ENCODE measurements at places on chromosomes 5 and 9.

DNA sequence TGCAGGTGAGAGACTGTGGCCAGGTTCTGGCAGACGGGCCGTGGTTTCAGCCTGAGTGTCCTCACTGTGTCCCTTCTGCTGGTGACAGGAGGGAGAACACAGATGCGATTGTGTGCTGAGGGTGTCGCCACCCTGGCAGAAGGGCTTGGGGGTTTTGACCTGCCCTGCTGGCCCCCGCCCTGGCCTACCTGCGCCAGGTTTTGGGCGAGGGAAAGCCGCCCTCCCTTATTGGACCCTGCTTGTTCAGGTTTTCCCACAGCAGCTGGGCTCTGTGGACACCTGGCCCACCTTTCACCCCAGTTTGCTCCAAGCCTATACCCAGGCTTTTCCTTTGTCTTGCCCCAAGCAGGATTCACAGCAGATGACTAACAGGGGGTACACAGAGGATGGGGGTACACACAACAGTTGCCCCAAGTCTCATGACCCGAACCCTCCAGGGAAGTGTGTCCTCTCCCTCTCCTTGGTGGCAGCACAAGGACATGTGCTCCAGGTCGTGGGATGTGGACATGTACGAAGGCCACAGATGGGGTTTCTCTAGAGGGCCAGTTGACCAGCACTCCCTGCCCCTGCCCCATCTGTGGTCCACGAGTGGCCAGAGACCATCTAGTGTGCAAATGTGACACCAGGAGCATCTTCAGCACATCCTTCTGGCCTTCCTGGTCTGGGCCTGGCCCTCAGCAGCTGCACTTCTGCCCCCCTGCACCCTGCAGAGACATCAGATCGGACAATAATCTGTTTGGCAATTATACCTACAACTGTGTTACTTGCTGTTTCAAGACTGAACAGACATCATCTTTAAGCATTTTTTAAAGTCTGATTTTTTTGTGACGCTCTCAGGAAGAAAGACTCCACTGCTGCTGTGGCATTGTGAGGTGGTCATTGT is 265.8 kb upstream of the IRX4 start:
- no peak for DNase-seq

DNA sequence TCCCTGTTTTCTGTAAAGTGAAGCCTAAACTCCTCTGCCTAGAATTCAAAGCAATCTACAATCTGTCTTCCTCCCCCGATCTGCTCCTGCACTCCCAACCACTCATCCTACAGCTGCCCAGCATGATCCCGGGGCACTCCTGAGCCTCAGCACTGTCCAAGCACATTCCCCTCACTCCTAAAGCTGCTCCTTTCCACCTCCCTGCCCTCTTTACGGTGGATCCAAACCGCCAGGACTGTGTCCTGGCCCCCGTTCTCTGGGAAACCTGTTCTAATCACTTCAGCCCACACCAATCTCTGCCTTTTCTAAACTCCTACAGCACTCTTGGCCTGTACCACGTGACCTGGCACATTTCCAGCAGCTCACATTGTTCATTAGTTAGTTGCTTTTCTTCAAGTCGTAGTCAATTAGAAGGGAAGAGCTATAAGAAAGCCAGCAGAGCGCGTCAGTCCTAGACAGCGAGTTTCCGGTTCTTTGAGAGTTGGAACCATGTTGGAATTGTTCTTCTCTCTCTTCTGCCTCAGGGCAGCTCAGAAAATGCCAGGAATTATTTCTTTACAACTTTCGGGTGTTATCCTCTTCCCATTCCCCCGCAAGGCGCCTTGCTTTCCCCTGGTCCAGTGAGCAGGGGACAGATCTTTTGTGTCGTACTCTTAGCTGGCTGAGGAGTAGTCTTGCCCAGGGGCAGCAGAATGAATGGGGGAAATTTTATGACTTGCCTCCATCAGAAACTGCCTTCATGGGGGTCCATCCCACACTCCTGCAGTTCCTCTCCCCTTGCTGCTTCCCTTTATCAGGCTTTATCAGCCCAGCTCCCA is 60.7 kb downstream of the NRG2 start:
- DNase-seq: no peak

DNA sequence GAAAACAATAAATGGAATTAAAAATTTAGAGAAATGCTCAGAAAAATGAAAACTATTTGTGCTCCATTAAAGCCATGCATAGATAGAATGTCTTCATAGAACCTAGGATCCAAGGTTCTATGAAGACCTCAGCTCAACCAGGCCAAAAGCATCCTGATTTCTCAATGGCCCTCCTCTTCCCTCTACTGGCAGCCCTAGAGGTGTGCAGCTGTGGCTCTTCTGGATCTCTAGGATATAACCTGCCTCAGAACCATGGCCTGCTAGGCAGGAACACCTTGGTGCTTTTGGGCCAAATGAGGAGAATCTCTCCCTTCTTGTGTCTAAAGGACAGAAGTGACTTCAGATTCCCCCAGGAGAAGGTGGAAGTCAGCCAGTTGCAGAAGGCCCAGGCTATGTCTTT is 15.1 kb downstream of the IFNA1 start:
- peak; percentile 47 for DNase-seq

DNA sequence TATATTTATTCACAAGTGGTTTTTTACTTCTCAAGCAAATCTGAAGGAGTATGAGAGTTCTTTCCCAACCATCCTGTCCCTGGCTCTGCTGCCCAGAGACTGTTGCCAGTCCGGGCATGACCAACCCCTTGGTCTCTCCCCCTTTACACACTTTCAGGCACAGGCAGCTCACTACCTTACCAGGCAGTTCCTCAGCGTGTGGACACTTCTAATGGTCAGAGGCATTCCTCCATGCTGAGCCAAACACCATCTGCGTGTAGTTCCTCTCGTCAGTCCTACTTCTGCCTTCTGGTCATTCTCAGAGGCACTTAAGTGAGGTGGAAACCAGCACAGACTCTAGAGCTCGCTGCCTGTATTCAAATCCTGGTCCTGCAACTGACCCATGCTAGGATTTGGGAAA is 56.1 kb downstream of the TSTD2 start:
- DNase-seq: no peak

GRCh38 chr9:27090231-27090630 is 18.8 kb upstream of the TEK start:
- DNase-seq: no peak

All from NCI-H526 (cell line).